ENCODE measurements at places on chromosomes 11 and 22.

- DNase-seq = no peak
These were observed 12.5 kb upstream of the MRPL16 start for GRCh38 chr11:59822989-59823566.

GRCh38 chr11:121590772-121591404, 138.1 kb upstream of the SORL1-AS1 start:
- no peak for DNase-seq

GRCh38 chr11:10358696-10359095, 53.8 kb downstream of the ADM start:
- DNase-seq = no peak

DNA sequence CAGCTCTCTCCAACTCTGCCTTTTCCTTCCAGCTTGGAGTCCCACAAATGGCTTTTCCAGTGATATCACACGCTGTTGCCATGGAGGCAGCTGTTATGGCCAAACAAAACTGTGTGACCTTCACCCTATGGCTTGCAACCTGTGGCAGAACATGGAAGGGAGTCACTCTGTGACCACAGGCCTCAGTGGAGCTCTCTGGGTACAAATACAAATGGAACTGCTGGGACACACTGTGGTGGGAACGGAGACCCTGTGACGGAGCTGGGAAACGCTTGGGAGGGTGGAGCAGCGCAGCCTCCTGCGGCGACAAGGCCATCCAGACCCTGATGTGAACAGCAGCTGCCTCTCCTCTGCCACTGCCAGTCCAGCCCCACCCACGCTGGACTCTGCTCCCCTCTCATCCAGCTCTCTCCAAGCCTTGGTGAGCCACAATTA, 162.5 kb downstream of the ETS1 start:
- DNase-seq = no peak

DNA sequence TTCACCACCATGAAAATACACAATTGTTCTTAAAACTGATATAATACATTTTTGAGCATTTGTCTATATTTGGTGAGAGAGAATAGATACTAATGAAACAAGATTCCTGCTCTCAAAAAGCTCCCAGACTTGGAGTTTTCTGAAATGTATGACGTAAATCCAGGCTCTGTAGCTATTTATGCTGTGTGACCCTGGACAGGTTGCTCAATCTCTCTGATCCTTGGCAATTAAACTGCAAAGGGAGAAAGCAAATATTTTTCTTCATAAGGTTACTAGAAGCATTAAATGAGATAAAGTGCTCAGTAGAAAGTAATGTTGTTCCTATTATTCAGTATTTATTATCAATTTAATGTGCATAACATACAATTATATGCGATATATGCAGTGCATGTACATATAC, 42.5 kb downstream of the SVIP start:
- DNase-seq = no peak

GRCh38 chr11:77884186-77884828, 63.4 kb downstream of the AAMDC start:
- DNase-seq = no peak

DNA sequence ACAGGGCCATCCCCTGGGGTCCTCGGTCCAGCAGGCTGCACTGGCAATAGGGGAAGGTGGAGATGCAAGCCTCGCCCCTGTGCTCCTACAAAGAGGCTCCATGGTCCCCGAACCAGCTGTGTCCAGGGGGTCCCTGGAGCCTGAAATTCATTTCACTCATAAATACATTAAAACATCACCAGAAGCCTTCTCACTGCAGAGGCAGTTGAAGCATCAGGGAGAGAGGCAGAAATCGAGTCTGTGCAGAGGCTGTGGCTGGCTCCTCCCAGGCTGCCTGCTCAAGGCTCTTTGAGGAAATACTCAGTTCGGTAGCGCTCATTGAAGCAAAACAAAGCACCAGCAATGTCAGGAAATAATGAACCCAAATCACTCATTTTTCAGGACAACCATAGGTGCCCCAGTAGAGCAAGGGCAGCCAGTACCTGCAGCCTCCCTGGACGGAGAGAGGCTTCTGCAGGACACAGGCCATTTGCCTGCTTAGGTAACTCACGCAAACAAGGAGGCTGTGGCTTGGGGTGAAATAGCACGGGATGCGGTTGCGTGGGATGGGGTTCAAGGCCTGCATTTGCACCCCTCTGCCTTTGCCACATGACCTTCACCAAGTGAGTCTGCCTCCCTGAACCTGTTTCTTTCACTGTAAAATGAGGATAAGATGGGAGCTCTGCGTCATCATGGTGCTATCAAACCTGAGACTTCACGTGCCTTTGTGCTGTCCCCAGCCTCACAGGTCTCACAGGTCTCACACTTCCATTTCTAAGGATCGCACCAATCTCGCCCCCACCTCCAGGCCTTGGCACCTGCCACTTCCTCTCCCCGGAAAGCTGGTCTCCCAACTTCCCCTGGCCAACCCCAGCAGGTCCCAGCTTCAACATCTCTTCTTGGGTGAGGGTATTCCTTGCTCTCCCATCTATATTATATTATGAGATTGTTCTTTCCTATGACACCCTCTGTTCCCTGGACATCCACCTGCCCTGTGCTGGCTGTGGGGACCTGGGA, 84.3 kb upstream of the SHISAL1 start:
- no peak for DNase-seq

DNA sequence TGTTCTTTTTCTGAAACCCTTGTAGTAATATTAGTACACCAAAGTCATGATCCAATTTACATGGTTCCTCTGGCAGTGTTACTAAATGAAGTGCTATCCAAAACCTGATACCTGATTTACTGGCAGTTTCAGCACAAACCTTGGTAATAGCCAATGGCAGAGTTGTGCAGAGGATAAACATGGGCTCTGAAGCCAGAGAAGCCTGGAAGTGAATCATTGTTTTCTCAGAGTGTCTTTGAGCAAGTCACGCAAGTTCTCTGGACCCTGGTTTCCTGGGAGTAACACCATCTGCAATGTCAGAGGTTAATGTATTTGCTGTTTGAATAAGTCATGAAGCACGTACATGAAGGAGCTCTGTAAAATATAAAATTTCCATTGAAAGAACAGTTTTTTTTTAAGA, 222.3 kb upstream of the NARS2 start:
- DNase-seq = peak; percentile 70

- no peak for DNase-seq
These were observed 9.3 kb downstream of the NUP50 start for GRCh38 chr22:45172881-45173585.

DNA sequence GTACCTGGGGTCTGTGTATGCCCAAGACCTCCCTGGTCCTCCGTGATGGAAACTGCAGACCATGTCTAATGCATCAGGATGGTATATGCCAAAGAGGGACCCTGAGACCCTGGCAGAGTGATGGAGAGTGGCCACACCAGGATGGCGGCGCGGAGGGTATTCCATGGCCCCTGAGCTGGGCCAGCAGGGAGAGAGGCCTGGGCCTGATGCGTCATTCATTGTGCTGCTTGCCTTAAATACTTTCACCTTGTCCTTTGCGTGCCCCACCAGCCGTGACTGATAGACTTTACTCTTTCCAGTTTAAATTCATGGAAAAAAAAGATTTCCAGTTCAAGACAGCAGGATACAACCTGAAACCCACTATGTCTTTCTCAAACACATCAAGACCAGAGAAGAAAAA, 5.6 kb upstream of the NDUFV1 start:
- no peak for DNase-seq

- DNase-seq = no peak
These were observed 4.3 kb upstream of the GALNT18 start for GRCh38 chr11:11626128-11626527.

DNA sequence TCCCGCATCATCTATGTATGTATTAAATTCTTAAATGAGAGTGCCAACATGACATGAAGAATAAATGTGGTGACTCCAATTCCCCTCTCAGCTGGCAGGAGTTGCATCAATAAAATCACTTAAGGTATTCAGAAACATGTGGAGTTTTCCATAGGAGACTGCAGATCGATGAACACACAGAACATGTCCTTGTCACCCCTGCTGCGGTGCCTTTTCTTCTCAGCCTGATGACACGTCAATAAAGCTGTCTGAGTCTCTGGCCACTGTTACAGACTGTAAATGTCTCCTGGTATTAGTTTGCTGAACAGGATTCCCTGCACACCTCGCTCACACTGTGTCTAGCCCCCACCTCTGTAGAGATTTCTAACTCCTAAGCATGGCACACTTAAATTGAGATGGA, 460.5 kb downstream of the LRRC4C start:
- DNase-seq = no peak

- DNase-seq = no peak
These were observed 599.1 kb downstream of the BRD1 start for GRCh38 chr22:49228431-49229037.

GRCh38 chr11:1868056-1868635, 15.3 kb downstream of the LSP1 start:
- no peak for DNase-seq

- peak; percentile 76 for DNase-seq
These were observed 107.9 kb upstream of the BMAL1 start for GRCh38 chr11:13169709-13170108.

- no peak for DNase-seq
These were observed 9.6 kb downstream of the PARVB start for GRCh38 chr22:44033694-44034093.

GRCh38 chr11:70883973-70884623, 368.3 kb downstream of the SHANK2 start:
- DNase-seq = no peak

- no peak for DNase-seq
These were observed 110.2 kb upstream of the MTNR1B start for GRCh38 chr11:92859156-92859690.

DNA sequence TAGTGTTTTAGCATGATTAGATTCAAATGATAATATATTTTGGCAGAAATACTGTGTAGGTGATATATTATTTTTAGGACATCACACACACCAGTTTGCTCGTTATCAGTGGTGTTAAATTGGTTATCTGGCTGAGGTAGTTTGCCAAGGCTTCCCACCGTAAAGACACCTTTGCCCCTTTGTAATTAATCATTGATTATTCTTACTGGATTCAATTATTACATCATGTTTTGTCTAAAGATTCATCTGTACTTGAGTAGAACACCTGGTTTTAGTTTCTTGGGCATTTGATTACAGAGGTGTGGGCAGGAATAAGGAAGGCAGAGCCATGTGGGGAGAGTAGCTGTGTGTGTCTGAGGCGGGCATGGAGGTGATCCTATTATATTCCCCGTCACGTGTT, 39.5 kb upstream of the ST14 start:
- no peak for DNase-seq

- no peak for DNase-seq
These were observed 25.4 kb downstream of the CNTF start for GRCh38 chr11:58647866-58648265.

GRCh38 chr11:14029971-14030920, 67.7 kb downstream of the SPON1 start:
- no peak for DNase-seq

- DNase-seq = no peak
These were observed 28.4 kb downstream of the PRDM10 start for GRCh38 chr11:129974237-129974636.

GRCh38 chr22:44391015-44391414, 78.3 kb upstream of the SHISAL1 start:
- no peak for DNase-seq

- no peak for DNase-seq
These were observed 73.0 kb upstream of the PHOX2A start for GRCh38 chr11:72316984-72317383.

DNA sequence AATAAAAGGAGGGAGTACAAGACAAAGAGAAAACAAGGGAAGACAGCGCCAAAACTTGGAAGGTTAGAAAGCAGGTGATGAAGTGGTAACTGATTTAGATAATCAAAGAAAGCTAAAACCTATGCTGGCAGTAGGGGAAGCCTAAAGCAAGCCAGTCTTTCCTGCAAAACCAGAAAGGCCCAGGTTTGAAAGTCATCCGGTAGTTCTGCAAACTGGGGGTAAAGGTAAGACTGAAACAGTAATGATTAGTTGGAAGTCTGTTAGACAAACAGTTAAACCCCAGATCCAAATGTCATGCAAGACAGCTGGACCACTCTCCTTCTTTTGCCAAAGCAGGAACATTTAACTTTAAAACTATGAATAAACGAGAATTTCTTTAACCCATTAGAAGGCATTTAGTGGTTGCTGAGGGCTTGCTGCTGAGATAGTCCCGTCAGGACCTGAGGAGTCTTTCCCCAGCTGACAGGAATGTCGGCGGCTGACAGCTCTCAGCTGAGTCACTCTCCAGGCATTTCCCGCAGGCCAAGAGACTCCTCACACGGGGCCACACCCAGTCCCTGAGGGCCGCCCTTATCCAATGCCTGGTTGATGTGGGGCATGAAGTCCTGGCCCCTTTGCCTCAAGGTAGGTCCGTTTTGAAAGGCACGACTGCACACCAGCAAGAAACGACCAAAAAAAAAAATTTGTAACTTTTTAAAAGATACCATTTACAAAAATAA, 36.3 kb upstream of the CFAP300 start:
- DNase-seq = peak; percentile 79

GRCh38 chr11:111798279-111798678, 32.1 kb upstream of the PPP2R1B start:
- no peak for DNase-seq

GRCh38 chr22:23530766-23531282, 49.3 kb downstream of the IGLL1 start:
- no peak for DNase-seq

DNA sequence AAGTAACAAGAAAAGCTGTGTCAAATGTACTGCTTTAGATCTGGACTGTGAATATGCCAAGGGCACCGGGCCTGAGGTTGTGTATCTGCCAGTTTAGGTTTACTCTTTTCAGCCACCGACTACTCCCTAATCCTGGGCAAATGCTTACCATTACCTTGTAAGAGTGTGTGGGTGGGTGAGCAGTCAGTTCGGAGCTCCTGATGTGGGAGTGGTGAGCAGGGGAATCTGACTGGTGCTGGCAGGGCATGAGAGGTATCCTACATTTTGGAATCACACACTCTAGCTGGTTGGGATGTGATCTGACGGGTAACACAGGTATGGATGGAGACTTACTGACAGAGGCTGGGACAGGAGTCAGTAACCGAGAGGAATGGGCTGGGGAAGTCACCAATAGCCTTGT, 2.6 kb upstream of the FAM180B start:
- no peak for DNase-seq

- DNase-seq = no peak
These were observed 276.2 kb upstream of the TRIM48 start for GRCh38 chr11:54985731-54986130.

GRCh38 chr22:30244066-30244465, 2.5 kb downstream of the LIF start:
- DNase-seq = no peak

- DNase-seq = no peak
These were observed 4.4 kb upstream of the SREBF2 start for GRCh38 chr22:41828516-41828915.

DNA sequence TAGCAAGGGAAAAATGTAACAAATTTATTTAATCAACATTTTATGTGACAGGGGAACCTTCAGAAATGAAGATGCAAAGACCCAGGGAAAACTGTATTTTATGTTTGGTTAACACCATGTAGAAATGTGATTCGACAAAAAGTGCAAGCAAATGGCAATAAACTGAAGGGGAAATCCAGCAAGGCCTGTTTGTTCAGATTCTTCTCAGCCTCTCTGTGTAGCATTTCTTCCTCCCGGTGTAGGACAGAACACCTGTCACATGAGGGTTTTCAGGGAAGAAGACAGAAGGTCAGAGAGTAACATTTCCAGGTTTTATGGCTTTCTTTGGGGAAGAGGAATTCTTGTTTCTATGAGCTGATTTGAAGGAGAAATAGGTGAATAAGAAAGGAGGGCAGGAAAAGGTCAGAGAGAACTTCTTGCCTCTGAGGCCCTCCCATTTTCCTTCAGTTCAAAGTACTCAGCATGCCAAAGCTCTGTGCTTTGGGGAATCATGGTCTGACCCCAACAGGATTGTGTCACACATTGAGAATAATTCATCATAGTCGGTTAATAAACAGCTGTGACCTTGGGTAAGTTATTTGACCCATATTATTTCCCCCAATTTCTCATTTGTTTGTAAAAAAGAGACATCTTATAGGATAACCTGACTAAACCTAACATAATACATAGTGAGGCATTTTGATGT, 45.5 kb upstream of the ME3 start:
- no peak for DNase-seq

All from fibroblast of skin of left biceps (primary cell).